Colonic mucosa (tissue), 4 donors: ENCODE measurements at places on chromosomes 6 and 20. TPM values are rescaled to one million over a fixed set of nuclear protein-coding genes. Genes with fewer than 3 reads are reported as not detected.
A peak's percentile ranks its signal among the peaks of the same experiment; 100 is the strongest.

DNA sequence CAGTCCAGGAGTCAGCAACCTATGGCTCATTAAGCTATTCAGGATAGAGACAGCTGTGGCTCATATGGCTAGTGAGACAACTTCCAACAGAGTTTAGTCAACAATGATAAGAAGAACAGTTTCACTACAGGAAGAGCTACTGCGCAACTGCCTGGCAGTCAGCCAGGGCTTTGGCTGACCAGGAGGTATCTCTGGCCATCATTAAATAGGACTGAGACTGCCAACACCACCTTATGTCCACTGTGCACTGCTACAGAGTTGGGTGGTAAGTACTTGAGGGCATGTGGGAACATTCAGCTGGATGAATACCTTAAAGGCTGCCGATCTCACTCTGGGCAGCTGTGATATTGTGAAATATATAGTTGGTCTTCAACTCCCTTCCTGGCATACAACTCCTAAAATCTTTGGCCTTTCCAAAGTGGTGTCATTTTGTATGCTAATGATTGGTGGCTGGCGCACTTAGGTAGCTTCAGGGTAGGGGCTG is 52.2 kb upstream of the FAM83C start:
- peak; percentile 69 for DNase-seq

GRCh38 chr6:47093169-47093568 is 51.0 kb upstream of the ADGRF1 start:
- peak; percentile 80 for DNase-seq

DNA sequence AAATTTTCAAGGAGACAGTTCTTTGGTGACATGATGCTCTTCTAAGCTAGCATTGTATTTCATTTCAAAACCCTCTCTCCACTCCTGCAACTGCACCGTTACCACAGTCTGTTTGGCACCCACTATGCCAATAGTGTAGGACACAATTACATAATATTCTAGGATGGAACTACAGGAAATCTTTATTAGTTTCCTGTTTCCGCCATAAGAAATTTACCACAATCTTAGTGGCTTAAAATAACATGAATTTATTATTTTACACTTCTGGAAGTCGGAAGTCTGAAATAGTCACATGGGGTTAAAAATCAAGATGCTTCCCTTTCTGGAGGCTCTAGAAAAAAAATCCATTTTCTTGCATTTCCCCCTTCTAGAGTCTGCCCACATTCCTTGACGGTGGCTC is 733.1 kb downstream of the HDGFL1 start:
- DNase-seq, result no peak

DNA sequence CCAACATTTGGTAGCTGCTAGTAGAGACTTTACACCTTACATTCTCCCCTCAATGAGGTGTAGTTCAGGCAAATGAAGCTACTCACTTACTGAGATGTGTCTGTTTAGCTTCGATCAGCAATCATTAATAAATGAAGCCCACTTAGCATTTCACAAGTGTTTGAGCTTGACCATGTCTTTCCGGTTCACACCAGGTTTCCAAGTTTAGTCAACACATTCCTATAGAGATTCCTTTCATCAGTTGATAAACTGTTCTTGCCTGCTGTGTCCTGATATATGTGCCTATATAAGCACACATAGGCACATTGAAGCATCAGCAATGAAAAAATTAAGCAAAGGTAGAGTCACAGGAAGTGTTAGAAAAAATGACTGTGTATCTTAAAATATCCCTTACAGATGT is 150.0 kb downstream of the BTBD3 start:
- no peak for DNase-seq

DNA sequence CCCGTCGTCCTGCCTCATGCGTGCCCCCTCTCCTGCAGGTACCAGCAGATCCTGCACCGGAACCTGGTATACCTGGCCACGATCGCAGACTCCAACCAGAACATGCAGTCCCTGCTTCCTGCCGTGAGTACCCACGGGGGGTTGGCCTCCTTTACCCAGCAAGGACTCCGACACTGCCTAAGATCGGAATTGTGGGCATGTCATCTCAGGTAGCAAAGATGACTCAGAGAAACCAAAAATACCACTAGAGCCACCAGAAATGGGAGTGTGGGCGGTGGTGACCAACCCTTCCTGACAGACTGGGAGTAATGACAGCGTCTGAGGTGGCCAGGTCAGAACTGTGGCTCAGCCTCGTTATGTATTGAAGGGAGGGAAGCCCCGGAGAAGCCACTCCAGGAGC is 16.3 kb downstream of the SS18L1 start:
- DNase-seq, result no peak

Gene INSM1
- total RNA-seq, result 8.6 TPM

DNA sequence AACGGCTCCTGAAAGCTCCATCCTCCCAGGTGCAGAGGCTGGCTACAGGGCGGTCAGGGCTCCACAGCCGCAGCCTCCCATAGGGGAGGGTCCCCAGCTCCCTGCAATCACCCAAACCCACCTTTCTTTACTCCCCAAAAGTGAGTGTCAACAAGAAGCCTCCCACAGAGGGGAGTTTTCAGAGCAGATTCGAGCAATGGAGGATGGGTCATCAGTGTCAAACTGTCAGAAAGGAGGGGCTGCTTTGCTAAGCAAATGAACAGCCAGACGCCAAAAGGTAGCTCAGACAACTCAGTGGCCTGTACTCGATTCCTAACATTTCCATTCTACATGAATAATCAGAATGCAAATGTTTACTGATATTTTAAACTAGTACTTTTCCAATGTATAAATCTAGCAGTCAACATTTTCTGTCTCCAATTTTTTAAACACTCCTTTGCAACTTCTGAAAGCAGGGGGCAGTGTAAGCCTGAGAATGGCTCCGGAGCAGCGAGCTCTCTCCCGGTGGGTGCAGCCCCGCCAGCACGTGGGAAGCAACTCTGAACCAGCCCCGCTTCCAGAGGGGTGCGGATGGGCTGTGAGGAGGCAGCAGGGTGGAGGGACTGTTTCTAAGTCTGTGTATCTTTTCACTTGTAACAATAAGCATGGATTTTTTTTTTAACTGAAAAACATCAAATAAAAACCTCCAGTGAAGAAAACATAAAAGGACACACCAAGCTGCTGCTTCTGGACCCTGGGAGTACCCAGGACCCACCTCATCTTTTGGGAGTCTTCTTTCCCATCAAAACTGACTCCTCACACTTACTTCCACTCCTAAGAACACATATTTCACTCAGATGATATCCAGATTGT is 54.9 kb downstream of the TAF4 start:
- peak; percentile 55 for DNase-seq

GRCh38 chr20:57434390-57434700 is 43.1 kb downstream of the RBM38 start:
- no peak for DNase-seq

Gene HLA-DOA
- 1.6 TPM for total RNA-seq

Gene OR2J3
- total RNA-seq, result not detected

Gene UTRN
- total RNA-seq, result 72.7 TPM

DNA sequence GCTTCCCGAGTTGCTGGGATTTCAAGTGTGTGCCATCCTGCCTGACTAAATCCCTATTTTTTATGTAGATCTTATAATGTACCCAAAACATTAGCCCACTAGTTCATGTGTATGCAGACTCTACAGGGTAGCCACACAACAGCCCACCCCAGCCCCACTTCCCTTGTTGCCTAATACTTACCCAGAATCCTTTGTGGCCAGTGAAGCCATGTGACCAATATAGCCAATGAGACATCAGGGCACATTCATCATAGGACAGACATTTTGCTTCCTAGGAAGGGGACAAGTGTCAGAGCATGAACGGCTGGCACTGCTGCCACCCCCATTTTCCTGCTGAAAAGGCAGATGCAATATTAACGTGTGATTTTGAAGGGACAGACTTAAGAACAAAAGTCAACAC is 36.0 kb upstream of the TCP11 start:
- DNase-seq, result no peak

DNA sequence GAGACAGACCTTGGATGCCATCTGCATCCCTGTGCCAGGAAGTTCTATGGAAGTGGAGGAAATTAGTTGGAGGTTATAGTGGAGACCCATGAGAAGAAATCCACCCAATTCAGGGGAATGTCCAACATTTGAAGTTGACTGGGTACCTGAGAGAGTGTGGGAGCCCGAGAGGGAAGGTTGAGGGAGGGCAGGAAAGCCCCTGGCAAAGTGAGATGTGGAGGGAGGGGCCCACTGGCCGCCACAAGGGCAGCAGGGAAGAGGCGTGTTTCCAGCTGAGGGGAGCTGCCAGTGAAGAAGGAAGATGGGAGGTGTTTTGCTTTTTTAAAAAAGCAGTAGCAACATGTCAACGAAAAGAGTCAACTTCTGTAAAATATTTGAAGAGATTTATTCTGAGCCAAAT is 16.3 kb upstream of the SERPINB9 start:
- DNase-seq, result peak; percentile 9
